Spleen (tissue), 13 donors: ENCODE measurements at places on chromosomes 1 and 21. TPM values are rescaled to one million over a fixed set of nuclear protein-coding genes. Genes with fewer than 3 reads are reported as not detected.

WLS gene
- polyA plus RNA-seq = 5.6 TPM

AGO3 gene
- polyA plus RNA-seq = 2.8 TPM

TMPRSS3 gene
- polyA plus RNA-seq = 0.24 TPM

GJC2 gene
- polyA plus RNA-seq = 0.35 TPM

MYOM3 gene
- 0.06 TPM for polyA plus RNA-seq

- no peak for DNase-seq
Measured at GRCh38 chr21:36994501-36995158, 11.9 kb upstream of the RIPPLY3 start.

DNA sequence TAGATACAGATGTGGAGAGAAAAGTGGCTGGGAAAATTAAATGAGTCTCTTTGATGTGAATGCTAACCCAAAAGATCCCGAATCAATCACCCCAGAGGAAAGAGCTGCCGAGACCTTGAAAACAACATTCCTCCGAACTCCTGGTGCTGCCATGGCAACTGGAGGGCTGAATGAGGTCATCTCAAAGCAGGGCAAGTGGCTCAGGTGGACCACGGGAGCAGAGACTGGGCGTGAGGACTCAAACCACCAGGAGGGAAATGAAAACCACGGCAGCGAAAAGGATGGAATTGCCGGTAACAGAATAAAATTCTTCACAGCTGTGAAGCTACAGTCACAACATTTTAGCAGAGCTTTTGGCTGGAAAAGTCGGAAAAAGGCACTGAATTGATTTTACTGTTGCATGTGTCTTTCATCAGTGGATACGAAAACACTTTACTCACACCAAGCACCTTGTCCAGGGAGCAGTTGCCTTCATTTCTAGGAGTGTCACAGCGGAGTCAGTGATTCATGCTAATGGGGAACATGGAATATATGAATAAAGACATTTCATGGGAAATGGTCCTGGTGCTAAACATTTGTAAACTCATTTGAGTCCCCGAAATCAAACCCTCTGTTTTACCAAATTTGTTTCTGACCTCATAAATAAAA, 23.2 kb upstream of the BECN2 start:
- no peak for DNase-seq

DNA sequence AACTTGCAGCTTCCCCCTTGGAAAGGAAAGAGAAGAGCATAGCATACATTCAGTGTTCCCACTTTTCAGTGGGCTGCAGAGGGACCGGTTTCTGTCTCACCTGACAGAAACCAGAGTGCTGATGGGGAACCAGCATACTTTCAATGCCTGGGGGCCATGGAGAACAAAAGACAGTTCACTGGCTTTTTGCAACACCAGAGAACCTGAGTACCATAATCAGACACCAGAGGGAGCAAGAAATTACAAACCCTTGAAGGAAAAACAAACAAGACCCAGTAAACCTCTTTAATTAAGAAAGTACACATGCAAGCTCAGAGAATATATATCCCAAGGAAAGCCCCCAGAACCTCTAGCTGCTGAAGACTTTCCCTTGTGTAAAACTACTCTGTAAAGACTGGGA, 51.1 kb downstream of the CSMD2 start:
- DNase-seq = no peak

- DNase-seq = no peak
Measured at GRCh38 chr1:33842348-33842747, 21.5 kb upstream of the HMGB4 start.

GRCh38 chr1:175725684-175726083, 17.7 kb downstream of the TNR start:
- DNase-seq = no peak

- DNase-seq = peak; percentile 78
Measured at GRCh38 chr1:9827558-9828185, 3.9 kb upstream of the CLSTN1 start.

GRCh38 chr1:38727684-38728584, 131.6 kb downstream of the RRAGC start:
- DNase-seq = no peak

GRCh38 chr21:36509973-36510664, 30.2 kb upstream of the CLDN14 start:
- no peak for DNase-seq

- DNase-seq = no peak
Measured at GRCh38 chr1:47483651-47484050, 45.8 kb downstream of the FOXD2 start.

DNA sequence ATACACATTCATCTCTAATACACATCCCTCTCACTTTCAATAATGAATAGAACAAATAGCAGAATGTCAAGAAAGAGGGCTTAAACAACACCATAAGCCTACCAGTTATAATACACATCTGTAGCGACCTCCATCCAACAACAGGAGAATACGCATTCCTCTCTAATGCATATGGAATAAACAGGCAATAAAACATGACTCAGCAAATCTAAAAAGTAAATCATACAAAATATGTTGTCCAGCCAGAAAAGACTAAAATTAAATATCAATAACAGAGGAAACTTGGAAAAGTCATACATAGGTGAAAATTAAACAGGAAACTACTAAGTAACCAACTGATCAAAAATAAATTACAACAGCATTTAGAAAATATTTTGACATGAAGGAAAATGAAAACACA, 1127.5 kb upstream of the NCAM2 start:
- no peak for DNase-seq

- DNase-seq = no peak
Measured at GRCh38 chr1:65995336-65995735, 202.6 kb downstream of the PDE4B start.

- DNase-seq = no peak
Measured at GRCh38 chr1:208036106-208036808, 125.3 kb upstream of the CD34 start.

- DNase-seq = peak; percentile 74
Measured at GRCh38 chr1:112711041-112711440, 4.1 kb downstream of the PPM1J start.

DNA sequence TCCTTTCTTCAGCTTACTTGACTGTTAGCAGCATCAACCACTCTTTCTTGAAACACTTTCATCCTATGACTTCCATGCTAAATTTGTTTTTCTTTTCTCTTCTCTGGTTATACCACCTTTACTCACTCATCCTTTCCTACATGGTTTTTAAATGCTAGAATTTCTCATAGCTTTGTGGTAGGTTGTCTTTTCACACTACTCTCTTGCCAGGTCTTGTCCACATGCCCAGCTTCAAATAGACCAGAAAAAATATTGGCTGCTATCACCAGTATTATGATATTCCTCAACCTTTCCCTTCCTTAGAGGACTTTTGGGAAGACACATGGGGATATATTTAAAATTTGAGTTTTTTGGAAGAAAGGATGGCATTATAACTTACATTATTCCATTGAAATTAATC, 48.8 kb downstream of the PPP1R12B start:
- DNase-seq = no peak

DNA sequence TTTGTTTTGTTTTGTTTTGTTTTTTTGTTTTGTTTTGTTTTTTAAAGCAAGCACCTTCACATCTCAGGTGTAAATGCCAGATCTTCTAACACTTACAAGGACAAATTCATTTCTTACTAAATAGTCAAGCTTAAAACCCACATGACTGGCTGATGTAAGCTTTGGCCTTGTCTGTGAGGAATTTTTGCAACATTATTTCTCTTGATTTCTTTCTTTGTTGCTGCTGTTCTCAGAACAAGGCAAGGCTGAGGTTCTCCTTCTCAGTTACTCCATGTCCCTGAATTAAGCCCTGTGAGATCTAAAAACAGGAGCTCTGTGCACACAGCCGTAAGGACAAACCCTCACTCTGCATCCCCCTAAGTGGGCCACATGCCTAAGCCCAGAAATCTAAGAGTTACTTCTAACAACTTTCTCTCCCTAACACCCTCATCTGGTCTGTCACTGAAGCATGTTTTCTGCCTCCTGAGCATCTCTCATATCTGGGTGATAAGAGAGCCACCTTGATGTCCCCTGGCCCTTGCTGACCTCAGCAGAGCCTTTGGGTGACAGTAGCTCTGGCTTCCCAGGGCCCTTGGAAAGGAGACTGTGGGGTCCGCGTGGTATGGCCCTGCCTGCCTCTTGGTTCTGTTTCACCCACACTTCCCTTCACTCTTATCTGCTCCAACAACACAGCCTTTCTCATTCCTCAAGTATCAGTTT, 81.2 kb upstream of the HOOK1 start:
- no peak for DNase-seq

- DNase-seq = peak; percentile 92
Measured at GRCh38 chr1:30749691-30750583, 7.6 kb downstream of the LAPTM5 start.
